NCI-H1694 (cell line): ENCODE measurements at places on chromosomes 16 and 17.

DNA sequence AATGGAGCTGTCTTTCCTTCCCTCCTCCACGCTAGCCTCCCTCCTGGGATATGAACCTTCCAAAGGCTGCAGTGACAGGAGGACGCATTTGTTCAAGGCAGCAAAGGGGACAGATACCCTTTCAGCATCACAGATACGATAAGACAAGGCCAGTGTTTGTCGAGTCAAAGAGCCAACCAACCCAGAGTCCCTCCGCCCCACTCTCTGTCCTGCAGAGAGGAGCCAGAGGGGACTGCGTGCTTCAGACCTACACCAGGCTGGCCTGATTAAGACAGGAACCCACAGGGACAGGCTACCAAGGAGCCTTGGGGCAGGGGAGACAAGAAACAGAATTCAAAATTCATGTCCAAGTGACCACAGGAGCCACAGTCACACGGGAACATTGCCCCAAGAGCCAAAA, 72.6 kb upstream of the CDH5 start:
- no peak for DNase-seq

DNA sequence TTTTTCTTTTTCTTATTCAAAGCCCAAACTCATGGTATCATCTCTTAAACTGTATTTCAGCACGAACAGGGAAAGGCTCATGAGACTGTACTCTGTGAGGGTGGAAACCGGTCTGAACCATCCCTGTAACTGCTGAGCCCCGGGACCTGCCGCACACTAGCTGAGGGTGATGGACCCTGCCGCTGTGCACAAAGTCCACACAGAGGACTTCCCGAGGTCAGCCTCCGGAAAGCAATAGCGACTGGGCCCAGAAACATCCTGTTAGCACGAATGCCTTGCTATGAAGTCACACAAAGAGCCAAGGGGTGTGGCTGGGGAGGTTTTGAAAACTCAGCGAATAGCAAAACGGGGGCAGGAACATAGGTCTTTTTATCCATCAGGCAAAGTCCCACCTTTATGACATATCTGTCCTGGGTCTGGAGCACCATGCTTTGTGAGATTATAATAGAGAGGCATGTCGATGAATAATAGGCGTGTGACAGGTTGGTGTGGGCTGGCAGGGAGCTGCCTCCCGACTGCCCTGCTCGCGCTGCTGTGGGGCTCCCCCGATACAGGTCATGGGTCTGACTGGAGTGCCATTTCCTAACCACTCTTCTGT, 33.4 kb downstream of the CDK5R1 start:
- no peak for DNase-seq

DNA sequence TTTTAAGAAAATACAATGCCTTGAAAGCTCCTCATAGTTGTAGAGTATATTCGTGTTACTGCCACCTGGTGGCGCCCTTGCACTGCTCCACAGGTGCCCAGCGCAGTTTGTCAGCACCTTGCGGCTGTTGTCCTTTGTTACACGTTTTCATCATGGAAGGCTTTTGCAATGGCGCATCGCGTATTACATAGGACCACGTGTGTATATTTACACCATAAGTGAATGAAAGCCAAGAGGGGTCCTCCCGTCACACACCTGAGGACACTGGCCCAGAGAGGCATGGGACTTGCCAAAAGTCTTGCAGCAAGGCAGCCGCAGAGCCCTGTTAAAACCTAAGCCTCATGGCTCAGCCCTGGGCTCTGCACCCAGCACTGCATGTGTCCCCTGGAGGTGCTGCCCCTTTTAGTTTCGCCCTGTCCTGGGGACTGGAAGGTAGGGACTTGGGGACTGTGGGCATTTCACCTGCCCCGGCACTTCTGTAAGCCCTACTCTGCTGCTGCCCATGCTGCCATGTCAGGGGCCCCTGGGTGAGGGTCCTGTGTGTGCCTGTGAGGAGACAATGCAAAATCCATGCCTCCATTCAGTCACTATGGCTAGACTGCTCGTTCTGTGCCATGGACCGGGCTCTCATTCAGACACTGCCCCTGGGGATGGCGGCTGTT, 24.3 kb downstream of the POLR3E start:
- peak; percentile 26 for DNase-seq

- DNase-seq = no peak
Measured at GRCh38 chr17:2749784-2750181, 331 bp upstream of the CCDC92B start.

DNA sequence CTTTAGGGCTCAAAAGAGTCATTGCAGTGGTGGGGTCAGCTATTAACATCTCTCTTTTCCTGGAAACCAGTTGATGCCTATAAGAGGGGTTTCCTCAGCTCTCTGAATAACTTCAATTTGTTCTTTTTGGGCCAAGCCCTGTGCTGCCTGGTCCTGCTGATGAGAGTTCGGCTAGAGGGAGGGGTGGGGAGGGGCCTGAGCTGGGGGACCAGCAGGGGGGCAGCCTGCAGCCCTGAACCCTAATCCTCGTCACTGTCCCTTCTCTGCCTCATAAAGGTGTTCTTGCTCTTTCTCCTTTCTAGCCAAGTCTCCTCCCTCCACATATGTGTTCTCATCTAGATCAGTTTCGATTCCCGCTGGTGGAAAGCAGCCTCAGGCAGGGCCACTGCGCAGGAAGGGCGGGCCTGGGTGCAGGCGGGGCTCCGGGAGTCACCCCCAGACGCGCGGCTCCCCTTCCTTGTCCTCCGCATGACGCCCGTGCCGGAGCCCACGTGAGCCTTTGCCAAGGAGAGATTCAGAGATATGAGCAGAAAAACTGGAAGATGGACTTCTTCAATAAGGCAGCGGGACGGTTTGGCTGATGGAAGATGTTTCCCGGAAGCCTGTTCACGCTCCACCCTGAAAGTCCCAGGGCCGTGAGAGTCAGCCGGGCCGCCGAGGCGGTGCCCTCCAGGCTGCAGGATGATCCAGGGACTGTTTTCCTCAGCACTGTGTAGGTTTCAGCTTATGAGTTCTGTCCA, 15.0 kb upstream of the RHOT1 start:
- peak; percentile 74 for DNase-seq

- no peak for DNase-seq
Measured at GRCh38 chr16:2019921-2020831, 591 bp downstream of the NPW start.

GRCh38 chr16:50121721-50122445, 31.2 kb upstream of the TENT4B start:
- DNase-seq = no peak

- no peak for DNase-seq
Measured at GRCh38 chr17:10069301-10069700, 129.1 kb downstream of the GAS7 start.

DNA sequence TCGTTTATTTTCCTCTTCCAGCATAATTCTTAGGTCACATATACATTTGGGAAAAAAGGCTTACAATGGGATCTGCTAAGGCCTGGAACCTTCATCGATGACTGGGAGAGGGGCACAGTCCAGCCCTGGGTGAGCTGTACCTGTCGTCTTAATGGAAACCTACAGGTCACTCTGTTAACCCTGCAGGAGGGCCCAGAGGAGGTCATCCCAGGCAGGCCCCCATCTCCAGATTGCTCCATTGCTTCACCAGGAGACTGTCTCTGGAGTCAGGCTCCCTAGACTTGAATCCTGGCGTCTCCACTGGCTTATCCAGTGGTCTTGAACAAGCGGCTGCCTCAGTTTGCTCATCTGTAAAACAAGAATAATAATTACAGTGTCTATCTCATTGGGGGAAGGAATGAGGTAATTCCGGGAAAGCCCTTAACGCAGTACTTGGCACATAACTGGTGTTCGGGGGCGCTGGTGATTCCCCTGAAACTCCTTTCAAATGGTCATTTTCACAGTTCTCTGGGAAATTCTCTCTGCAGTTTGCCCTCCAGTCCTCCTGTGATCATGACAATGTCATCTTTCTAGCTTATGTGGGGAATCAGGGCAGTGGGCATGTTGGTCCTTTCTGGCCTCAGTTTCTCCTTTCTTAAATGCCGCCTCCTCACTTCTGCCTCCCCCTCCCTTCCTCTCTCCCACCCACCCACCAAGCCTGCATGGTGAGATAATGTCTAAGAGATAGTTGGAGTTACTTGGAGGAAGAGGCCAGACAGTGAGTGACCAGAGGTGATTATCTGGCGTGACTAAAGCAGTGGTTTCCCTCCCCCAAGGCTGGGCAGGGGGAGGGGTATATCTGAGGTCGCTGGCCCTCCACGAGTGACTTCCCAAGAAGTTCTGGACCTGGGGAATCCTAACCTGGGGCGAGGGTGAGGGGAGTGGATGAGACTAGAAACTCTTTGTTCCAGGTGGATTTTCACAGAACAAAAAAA, 31.3 kb upstream of the TAC4 start:
- DNase-seq = no peak

GRCh38 chr17:77704048-77704815, 254.3 kb upstream of the TNRC6C start:
- DNase-seq = no peak

GRCh38 chr16:86512301-86512859, 2.1 kb downstream of the FOXF1 start:
- no peak for DNase-seq

- no peak for DNase-seq
Measured at GRCh38 chr17:27269974-27270373, 23.9 kb upstream of the WSB1 start.

GRCh38 chr17:5241861-5242671, 7.4 kb upstream of the SCIMP start:
- DNase-seq = no peak

GRCh38 chr16:13061691-13062090, 160.3 kb downstream of the SHISA9 start:
- no peak for DNase-seq

DNA sequence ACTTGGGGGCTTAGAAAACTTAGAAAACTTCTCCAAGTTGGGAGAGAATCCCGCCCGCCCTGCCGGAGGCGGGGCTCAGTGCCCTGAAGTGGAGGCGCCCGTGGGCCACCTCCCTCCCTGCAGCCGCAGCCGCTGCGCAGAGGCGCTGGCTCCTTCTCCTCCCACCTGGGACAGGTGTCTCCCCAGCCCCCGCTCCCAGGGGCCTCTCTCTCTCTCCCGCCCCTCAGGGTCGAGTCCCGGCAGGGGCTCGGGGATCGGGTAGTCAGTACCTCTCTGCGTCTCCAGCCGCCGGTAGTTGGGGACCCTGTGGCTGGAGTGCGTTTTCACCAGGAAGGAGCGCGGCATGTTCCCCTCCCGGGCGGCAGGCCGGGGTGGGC, 257 bp downstream of the SNAI3 start:
- DNase-seq = no peak

GRCh38 chr16:67235816-67236562, 9.1 kb downstream of the TMEM208 start:
- DNase-seq = no peak

DNA sequence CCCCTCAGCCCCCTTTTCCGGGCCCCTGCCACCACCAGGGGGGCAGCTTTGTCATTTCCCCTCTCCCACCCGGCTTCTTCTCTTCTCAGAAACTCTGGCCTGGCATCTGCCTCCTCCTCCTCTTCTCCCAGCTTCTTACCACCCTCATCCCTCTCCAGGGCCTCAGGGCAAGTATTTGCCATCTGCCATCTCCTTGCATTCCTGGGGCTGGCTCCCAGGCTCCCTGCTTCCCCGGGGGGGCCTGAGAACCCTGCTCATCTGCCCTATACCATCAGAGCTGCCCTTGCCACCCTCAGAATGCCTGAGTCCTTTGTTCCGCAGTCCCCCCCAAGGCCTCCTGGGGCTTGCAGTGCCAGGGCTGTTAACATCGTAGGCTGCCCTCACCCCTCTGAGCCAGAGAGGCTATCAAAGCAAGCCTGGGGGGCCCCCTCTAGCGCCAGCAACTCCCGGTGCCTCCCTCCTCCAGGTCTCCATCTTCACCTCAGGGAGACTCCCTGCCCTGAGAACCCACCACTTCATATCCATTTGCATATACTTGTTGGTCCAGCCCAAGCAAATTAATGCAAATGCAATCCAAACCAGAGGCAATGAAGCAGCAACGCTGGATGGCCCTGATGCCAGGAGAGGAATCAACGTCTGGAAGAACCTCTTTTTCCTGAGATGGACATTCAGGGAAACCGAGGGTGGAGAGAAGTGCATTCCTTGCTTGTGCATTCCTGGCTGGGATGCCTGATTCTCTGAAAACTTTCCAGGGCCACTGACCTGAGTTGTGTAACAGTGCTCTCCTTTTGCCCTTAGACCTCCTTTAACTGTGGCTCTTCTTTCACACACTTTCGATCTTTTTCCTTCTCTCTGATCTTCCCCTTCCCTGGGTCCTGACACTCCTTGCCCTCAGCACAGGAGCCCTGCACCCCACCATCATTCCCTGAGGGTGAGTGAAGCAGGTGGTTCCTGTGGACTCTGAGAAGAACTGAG, 20.7 kb upstream of the SP2 start:
- DNase-seq = no peak

DNA sequence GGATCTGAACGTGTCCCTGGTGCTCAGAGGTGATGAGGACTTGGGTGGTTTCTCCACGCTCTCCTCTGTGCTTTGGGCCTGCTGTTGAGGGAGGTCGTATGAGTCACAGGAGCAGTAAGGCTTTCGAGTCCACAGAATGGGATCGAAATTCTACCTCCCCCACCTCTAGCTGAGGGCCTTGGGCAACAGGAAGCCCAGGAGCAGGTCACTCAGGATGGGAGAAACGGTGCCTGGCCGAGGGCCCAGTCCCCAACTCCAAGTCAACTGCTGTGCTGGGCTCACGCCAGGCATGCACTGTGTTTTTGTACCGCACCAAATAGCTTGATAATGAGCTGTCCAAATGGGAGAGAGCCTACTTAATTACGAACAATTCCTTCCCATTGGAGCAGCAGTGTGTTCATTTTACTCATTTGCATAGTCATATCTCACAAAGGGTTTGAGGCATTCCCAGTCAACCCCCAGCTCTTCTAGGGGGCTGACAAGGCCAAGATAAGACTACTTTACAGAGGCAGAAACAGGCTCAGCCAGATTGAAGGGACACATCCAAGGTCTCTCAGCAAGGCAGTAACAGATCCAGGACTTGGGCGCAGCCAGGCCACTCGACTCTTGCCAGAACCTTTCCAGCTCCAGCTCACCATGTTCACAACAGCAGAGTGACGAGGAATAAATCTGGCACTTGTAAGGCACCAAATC, 53.6 kb downstream of the WNT3 start:
- DNase-seq = no peak

DNA sequence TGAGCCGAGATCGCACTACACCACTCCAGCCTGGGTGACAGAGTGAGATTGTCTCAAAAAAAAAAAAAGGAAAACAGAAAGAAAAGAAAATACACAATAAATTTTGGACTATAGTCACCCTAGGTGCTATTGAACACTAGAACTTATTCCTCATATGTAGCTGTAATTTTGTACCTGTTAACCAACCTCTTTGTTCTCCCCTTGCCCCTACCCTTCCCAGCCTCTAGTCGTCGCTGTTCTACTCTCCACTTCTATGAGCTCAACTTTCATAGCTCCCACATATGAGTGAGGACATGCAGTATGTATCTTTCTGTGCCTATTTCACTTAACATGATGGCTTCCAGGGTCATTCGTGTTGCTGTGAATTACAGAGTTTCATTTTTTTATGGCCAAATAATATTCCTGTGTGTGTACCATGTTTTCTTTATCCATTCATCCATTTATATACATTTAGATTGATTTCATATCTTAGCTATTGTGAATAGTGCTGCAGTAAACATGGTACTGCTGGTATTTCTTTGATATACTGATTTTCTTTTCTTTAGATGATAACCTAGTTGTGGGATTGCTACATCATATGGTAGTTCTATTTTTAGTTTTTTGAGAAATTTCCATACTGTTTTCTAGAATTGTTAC, 28.3 kb downstream of the VPS35L start:
- DNase-seq = peak; percentile 47
